AG04450 (cell line): ENCODE measurements at places on chromosomes 1 and 21. TPM values are rescaled to one million over a fixed set of nuclear protein-coding genes. Genes with fewer than 3 reads are reported as not detected.

DNA sequence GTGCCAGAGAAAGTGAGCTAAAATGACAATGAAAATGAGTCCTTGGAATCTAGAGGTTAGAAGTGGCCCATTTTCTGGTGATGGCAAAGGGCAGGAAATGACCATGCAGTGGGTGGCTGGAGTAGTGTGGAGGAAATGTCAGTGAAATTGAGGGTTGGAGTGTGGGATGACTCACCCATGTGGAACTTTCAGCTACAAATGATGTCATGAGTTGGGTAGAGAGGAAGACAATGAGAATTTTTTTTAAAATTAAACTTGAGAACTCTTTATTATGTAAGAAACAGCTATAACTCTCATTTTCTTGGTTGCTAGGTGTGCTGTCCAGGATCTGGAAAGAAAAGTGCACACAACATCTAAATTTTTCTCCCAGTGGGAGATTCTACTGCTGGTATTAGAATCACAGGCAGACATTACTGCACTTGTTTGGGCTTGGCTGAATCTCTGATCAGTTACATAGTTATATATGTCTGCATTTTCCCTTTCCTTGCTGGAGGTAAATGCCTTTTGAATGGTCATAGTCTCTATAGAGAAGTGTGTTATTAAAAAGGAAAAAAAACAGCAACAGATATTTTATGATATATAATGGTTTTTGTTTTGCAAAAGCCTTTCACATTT, 56.8 kb upstream of the GNG12 start:
- DNase-seq: peak; percentile 49

- DNase-seq: peak; percentile 3
These were observed 49.4 kb downstream of the NFIA start for GRCh38 chr1:61131716-61132115.

LCE1D gene
- polyA plus RNA-seq: not detected in 2 replicates

MAP3K7CL gene
- polyA plus RNA-seq: 11.0 and 11.1 TPM in 2 replicates

GRCh38 chr21:44523567-44524413, 16.2 kb downstream of the KRTAP10-1 start:
- no peak for DNase-seq

GRCh38 chr1:25821112-25821476, 1.3 kb downstream of the MTFR1L start:
- DNase-seq: no peak
